GM13976 (cell line): ENCODE measurements at places on chromosomes 5 and 9.
A peak's percentile ranks its signal among the peaks of the same experiment; 100 is the strongest.

- DNase-seq: no peak
These were observed 59.7 kb downstream of the GPR21 start for GRCh38 chr9:123093141-123093540.

DNA sequence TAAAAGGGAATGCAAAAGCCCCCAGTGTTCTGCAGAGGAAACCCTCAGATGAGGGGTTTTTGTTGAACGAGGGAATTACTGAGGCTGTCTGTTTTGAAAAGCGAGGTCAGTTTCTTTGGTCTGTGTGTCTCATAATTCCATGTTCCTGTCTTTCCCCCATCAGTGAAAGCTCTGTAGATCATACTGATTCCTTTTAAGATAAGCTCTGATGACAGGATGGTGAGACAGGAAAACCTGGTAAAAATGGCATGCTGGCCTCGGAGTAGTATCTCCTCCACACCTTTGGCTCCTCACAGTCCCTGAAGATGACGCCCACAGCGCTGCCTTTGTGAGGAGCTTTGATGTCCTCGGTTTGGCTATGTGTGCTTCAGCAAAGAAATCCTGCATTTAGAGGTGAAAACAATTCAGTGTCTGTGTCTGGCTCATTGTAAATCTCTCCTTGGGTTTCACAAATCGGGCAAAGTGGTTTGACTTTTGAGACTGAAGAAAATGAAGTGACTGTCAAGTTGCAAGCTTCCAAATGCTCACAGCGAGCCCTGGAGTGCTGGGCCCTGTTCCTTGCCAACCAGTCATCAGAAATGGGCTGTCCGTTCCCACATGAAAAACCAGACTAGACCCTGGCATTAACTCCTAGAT is 124.9 kb upstream of the ICE1 start:
- DNase-seq: no peak

DNA sequence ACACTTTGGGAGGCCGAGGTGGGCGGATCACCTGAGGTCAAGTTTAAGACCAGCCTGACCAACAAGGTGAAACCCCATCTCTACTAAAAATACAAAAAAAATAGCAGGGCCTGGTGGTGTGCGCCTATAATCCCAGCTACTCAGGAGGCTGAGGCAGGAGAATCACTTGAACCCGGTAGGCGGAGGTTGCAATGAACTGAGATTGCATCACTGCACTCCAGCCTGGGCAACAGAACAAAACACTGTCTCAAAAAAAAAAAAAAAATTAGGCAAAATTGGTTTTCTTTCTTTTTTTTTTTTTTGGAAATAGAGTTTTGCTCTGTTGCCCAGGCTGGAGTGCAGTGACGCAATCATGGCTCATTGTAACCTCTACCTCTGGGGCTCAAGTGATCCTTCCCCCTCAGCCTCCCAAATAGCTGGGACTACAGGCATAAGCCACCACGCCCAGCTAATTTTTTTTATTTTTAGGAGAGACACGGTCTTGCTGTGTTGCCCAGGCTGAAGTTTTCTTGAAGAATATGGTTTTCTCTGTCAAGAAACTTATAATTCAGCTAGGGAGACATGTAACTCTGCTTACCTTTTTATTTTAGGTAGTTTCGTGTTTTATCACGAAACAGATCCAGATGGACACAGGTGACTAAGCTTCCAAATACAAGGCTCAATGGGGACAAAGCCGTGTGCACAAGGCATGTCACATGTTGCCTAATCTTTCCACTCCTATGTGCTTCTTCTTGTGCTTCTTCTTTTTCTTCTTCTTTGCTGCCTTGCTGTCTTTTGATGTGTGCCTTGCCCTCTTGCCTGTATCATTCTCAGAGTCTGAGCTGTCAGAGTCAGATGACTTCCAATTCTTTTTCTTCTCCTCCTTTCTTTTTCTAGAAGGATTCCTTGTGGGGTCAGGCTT is 14.3 kb downstream of the TTC1 start:
- no peak for DNase-seq

- DNase-seq: no peak
These were observed 202.2 kb downstream of the NFIB start for GRCh38 chr9:14111696-14112095.

- no peak for DNase-seq
These were observed 191.8 kb downstream of the TMEM38B start for GRCh38 chr9:105886136-105886535.

DNA sequence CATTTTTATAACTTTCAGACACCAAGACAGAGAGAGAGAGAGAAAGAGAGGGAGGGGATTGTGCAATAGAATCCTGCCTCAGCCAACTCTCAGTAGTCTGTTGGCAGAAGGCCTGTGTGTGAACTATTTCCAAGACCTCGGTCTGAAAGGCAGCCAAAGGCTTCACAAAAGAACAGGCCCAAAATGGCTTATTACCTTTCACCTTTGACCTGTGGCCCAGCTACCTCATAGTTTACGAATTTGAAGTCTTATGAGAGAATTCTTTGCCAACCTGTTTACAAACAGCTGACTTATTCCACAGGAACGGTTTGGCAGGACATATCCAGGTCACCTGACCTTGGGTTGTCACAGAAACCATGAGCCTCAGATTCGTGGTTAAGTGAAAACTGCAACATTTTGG is 48.6 kb downstream of the NR2F1-AS1 start:
- DNase-seq: no peak

- DNase-seq: peak; percentile 27
These were observed 4.9 kb downstream of the TRAF1 start for GRCh38 chr9:120921661-120922181.

GRCh38 chr9:116275418-116276195 is 122.0 kb downstream of the PAPPA start:
- no peak for DNase-seq

DNA sequence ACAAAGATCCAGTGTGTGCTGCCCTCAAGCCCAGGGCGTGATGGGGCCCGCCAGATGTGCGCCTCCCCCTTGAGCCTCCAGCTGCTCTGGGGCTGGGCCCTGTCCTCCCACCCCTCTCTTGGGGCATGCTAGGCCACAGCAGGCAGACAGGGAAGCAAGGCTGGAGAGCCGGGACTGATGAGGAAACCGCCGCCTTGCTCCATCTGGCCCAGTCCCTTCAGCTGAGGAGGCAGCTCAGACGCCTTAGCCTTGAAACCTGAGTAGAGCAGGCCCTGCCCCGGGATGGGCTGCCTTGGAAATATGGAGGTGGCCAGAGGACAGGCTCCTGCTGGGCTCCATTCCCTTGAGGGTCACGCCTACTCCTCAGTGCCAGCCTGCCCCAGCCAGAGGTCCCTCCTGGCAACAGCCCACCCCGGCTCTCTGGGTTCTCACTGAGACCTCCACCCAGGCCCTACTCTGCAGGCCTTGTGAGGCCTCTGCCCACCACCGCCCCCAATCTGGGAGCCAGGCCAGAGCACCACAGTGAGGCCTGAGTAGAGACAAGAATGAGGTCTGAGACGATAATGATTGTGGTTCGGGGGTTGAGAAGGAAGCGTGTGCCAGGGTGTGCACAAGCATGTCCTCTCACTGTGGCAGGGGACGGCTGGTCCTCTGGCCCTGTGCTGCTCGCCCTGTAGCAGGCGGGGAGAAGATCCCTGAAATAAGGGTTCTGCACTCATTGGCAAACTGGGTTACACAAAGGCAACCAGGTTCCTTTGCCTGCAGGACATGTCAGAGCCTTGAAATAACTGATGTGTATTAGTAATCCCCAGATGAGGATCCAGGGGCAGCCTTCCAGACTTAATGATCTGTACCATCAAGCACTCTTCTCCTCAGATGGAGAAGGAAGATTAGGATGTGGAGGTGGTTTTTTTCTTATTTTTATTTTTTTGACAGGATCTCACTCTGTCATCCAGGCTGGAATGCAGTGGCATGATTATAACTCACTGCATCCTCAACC is 30.9 kb downstream of the CXXC5 start:
- DNase-seq: no peak

- DNase-seq: no peak
These were observed 380.7 kb upstream of the IRX1 start for GRCh38 chr5:3214838-3215374.

- peak; percentile 81 for DNase-seq
These were observed 11.3 kb downstream of the TMEM250 start for GRCh38 chr9:136107155-136107952.

DNA sequence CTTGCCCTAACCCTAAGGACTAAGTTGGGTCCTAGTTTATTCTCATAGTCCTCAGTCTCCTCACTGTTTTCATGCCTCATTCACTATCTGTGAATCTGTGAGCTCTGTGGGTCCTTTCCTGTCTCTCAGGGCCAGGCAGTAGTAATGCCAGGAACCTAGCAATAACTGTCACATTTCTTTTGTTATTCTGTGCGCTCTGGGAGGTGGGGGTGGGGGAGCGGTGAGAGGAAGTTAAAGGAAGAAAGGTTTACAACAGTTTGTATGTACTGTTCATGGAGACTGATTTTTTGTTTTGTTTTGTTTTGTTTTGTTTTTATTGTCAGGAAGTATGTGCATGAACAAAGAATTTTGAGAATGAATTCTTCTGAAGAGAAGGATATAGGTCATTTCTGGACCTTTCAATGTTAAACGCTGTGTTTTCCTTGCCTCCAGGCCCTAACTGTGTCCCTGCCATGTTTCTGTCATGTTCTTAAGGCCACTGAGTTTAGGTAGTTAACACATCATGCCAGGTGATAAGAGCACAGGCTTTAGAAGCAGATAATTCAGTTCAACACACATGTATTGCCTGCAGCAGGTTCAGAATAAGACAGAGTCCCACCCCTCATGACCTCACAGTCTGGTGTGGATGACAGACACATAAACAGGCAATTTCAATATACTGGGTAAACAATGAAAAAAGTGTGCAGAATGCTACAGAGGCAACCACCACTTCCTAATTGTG is 13.3 kb upstream of the FEM1C start:
- DNase-seq: no peak

GRCh38 chr9:72363908-72364678 is 915 bp downstream of the ZFAND5 start:
- peak; percentile 86 for DNase-seq

DNA sequence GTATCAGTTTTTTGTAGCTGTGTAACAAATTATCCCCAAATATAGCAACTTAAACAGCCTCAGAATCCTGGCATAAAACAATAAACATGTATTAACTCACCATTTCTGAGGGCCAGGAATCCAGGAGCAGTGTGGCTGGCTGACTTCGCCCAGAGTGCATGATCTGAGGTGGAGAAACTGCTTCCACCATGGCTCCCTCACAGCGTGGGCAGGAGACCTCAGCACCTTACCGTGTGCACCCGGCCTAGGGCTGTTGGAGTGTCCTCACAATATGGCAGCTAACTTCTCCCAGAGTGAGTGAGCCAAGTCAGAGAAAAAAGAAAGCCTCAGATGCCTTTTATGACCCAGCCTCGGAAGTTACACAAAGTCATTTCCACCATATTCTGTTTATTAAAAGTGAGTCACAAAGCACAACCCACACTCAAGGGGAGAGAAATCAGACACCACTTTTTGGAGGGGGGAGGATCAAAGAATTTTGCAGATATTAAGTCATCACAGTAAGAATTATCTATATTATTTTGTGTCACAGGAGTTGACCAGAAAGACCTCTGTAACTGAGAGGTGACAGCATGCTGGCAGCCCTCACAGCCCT is 59.6 kb downstream of the TSTD2 start:
- no peak for DNase-seq

GRCh38 chr9:90860826-90861225 is 59.2 kb downstream of the SYK start:
- DNase-seq: no peak

DNA sequence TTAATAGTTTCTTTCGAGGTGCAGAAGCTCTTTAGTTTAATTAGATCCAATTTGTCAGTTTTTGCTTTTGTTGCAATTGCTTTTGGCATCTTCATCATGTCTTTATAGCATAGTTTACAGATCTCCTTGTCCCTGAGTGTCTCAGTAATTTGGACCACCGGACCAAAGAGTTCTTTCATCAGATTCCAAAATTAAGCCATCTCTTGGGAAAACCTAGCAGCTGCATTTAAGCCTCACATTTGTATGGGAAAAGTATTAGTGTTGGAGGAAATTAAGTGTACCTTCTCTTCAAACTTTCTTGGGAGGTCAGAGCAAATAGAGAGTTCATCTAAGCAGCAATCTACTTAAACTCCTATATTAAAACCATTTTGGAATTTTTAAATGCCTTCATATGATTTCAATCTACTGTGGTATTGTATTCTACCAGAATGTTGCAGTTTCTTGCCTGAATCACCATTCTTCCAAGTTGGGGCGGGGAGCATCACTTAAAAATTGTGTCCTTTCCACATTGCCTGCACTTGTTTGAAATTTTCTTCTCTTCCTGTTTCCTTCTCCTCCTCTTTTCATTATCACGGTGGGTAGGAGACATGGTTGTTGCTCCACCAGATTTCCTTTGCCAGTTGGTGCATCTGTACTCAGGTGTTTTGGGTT is 97.3 kb upstream of the DAB2 start:
- no peak for DNase-seq

- peak; percentile 40 for DNase-seq
These were observed 10.6 kb downstream of the GRIN3A start for GRCh38 chr9:101727612-101728524.

DNA sequence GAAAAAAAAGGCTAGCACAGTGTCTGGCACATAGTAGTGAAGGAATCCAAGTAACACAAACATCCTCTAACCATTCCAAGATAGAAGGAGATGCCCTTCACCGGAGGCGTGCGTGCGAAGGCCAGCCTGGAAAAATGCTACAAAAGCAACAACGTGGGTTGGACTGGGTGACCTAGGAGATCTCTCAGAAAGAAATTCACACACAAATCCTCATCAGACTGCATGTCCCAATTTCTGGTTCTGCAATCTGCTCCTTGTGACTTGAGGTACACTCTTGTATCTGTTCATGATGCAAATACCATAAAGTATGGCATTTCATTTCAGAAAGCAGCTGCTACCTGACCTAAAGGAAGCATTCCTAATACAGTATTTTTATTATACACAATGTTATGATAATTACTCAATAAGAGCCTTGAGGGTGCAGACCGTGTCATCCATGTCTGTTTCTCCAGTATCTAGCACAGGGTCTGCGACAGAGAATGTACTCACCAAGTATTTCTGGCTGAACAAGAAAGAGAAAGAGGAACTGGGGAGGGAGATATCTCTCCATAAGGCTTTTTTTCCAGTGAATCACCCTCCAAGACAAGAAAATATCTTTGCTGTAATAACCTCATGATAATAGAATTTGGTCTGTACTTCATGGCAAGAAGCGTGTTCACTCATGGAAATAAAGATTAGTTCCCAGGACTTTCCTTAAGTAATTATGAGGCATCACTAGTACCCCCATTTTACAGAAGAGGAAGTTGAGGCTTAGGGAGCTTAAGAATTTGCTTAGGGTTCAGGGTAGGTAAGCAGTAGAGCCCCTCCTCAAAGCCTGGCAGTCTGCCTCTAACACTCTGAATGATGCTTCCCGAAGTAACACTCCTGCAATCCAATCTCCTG is 138.3 kb downstream of the CDK5RAP2 start:
- DNase-seq: no peak
